ENCODE measurements at places on chromosomes 13 and 19.

DNA sequence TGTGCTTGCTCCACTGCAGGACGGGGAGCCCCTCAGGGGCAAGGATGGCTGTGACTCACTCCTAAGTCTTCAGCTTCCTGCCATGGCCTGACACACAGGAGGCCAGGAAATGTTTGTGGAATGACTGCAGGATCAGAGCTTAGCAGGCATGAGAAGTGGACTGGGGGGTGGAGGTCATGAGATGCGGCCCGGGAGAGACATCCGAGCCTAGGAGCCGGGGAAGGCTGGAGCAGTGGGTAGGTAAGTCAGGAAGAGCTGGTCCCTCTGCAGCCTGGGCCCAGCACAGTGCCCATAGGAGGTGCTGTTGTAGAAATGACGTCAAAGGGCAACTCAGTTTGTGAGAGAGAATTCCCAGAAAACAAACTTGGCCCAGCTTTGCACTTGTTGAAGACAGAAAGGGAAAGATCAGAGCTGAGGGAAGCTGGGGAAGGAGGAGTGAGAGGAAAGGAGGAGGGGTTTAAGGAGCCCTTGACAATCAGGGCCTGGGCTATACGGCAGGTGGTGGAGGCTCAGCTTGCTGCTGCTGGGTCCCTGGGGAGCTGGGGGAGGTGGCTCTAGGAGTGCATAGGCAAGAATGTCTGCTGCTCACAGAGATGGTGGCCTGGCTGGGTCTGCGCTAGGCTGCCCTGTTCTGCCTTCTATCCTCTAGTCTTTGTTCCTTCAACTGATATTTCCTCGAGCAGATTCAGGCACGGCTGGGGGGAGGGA, 18.5 kb downstream of the POU2F2 start:
- DNase-seq: no peak

DNA sequence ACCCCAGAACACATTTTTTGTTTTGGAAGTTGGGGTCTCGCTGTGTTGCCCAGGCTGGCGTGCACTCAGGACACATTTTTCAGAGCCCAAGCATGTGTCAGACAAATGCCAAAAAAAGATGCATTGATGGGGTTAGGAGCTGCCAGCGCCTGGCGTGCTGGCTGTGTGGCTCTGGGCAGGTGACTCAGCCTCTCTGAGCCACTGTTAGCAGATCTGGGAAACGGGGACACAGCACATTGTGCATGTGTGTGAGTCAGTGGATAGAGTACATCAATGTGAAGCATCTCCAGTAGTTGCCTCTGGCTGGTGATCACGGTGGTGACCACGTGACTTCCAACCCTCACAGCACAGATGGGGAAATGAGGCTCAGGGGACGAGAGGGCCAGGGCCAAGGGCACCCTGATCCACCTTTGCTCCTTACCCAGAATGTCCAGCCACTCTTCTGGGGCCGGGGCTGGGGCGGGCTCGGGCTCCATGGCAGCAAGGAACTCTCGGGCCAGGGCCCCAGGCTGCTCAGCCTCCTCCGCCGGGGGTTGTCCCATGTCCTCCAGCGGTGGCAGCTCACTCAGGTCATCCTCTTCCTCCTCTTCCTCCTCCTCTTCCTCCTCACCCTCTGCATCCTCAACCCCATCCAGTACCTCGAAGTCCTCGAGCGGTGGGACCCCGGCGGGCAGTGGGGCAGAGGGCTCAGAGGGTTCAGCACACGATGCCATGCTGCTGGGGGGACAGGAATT, 1.9 kb downstream of the FKBP8 start:
- no peak for DNase-seq

GRCh38 chr19:3108775-3109174, 14.6 kb downstream of the GNA11 start:
- DNase-seq: no peak

DNA sequence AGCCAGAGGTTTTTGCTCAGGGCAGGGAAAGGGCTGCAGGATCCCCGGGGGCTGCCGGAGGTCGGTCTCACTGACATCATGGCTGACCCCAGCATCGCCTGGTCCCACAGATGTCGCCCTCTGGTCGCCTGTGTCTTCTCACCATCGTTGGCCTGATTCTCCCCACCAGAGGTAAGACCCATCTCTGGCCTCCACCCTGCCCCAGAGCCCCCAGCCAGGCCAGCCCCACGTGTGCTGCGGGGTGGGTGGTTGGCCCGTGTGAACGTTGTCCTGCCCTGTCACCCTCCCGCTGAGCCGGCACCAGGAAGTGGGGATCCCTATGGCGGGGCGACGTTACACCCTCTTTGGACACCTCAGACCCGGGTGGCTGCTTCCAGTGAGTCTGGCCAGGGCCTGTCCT, 906 bp downstream of the FXYD5 start:
- no peak for DNase-seq

- DNase-seq: no peak
Observed at GRCh38 chr13:89082623-89083022, 1411.5 kb downstream of the SLITRK5 start.

DNA sequence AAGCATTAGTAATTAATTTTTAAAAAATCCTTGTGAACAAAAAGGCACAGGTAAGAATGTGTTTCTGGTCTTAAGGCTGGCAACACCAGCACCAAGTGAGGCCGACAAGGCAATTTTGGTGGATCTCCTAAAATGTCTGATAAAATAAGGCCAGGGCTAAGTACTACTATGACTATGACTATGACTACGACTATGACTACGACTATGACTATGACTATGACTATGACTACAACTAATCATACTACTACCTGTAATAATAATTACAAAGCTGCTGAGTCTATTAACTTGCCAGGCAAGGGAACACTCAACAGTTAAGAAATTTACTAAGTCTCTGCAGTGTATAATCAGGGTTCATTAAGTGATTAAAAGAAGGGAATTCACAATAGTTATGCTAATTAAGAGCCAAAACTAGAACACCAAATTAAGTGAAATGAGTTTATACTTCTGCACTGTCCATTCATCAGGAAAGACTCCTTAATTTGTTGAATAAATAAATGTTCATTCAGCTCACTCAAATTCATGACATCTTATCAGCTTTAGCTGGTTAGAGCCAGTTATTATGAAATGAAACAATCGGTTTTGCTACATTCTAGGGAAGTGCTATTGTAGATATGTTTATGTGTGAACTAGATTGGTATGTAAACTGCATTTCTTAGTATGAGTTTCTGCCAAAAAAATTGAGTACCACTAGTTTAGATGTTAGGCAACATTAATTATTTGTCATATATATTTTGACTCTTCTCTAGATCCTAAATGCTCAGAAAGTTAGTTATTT, 1626.2 kb upstream of the PCDH20 start:
- DNase-seq: no peak

- no peak for DNase-seq
Observed at GRCh38 chr19:30089086-30089665, 147.1 kb downstream of the URI1 start.

DNA sequence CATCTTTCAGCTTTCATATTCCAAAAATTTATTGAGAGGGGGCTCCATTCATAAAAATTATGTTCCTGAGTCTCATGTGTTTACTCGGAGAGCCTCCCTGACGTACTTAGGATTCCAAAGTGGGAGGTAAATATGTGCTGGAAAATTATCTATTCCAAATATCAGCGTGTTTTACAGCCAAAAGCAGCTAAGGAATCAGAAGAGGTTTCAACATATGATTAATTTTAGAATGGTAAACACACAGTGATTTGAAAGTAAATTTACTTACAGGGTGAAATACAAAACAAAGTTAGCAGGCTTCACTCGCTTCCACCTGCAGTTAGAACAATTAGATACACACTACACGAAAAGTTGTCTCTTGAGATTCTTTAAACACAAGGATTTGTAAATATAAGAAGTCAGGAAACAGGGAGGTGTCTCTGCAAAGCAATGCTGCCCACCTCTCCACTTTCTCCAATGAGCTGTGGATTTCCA, 313.8 kb upstream of the NBEA start:
- no peak for DNase-seq

GRCh38 chr13:95385798-95386197, 84.5 kb upstream of the ABCC4 start:
- no peak for DNase-seq

DNA sequence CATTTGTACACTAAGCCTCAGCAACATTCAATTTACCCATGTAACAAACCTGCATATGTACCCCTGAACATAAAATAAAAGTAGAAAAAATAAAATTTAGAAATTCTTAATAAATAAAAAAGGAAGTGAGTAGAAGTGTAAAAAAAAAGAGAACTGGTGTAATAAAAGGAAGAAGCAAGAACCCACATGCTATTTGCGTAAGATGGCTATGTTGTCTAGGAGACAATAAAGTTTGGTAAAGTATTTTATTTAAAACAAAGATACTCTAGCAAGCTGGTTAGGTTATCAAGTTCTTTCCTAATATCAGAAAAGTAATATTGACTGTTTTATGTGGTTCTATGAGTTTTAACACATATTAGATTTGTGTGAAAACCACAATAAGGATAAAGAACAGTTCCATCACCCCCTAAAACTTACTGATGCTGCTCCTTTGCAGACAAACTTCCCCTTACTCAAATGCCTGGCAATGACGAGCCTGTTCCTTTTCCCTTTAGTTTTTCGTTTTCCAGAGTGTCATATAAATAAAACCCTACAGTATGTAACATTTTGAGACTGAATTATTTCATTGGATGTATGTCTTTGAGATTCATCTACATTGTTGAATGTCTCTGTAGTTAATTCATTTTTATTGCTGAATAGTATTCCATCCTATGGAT, 98.9 kb downstream of the TNFSF13B start:
- DNase-seq: no peak

DNA sequence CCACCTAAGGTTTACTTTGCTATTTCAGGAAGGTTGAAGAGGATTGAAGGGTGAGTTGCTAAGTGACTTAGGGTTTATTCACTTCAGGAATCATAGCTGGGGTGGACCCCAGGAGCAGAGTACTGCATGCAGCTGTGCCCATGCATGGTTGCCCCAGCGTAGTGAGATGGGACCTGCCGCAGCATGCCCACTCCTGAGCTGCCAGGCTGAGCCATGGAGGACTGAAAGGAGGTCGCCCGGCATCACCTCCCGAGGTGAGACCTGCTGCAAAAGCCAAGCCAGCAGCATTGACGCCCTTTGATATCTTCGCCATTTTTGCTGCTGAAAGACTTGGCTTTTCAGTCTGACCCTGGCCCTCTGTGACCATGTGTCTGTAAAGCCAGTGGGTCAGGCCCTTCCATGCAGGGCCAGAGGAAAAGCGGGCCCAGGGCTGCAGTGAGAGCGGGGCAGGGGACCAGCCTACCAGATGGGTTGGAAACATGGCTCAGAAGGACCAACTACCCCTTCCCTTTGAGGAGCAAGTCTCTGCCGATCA, 9.9 kb downstream of the POP4 start:
- DNase-seq: no peak

- no peak for DNase-seq
Observed at GRCh38 chr19:47790398-47790814, 11.9 kb downstream of the SELENOW start.

- no peak for DNase-seq
Observed at GRCh38 chr13:110155072-110155471, 151.9 kb downstream of the COL4A1 start.

DNA sequence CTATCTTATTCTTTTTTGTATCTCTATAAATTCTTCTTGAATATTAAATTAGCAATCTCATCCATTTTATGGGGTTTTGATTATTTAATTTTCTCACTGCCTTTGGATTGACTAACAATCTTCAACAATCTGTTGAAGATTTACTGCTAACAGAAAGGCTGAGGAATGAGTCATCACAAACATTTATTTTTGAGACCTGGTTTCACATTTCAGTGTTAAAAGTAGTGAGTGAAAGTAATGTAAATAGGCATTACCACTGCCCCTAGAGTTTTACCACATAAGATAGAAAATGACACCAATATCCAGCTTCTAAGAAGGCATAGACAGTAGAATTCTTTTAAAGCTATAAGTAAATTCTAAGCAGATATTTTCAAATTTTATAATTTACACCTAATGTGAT, 472.8 kb downstream of the OLFM4 start:
- DNase-seq: no peak

DNA sequence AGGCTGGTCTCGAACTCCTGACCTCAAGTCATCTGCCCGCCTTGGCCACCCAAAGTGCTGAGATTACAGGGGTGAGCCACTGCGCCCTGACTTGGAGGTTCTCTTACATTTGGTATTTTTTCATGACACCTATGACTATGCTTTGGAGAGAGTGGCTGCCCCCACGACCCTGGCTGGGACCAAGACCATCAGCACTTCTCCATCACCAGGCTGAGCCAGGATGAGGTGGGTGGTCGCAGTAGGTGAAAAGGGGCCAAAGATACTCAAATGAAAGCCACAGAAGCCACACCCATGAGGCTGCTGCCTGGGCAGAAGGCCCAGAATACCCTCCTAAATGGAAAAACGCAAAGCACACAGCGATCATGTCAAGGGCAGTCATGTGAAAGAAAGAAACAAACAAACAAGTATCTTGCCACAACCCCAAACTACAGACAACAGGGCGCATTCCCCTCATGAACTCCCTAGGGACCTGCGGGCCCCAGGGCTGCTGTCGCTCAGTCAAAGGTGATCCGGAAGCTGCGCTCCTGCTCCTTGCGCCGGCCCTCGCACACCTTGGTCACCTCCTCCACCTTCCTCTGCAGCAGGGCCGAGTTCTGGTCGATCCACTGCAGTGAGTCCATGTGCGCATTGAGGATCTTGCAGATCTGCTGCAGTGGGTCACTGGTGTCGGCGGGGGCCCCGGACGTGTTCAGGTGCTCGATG, 11.2 kb upstream of the IL4I1 start:
- no peak for DNase-seq

- no peak for DNase-seq
Observed at GRCh38 chr19:48283908-48284307, 14.0 kb downstream of the ZNF114 start.

DNA sequence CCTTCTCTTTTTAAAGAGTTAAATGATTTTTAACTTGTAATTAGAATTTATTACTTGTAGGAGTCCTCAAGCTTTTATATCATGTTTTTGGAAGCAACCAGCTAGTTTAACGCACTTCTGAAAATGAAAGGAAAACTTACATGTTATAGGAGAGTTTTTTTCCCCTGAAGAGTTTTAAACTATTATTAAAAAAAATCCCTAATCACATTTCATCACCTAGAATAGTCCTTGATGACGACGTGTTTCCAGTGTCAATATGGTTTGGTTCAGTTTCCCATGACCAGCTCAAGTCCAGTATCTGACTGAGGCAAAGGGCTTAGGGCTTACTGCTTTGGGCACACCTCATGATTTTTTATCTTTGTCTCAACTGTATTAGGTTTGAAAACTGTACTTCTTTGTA, 36.0 kb downstream of the URI1 start:
- DNase-seq: no peak

DNA sequence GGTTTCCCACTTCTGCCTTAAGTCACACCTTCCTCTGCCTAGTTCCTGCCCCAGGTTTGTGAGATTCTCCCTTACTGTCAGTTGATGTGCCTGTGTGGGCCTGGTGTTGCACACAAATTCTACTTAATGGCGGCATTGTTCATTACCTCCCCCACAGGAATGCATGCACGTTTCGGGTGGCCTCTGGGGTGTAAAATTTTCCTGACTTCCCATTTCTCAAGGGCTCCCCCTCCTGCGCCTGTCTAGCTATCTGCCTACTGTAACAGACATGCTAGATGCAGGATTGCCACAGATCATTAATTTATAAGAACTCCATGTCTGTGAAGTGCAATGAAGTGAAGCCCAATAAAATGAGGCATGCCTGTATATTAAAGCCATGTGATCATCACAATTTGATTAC, 1466.3 kb downstream of the PCDH9 start:
- DNase-seq: no peak
